ENCODE measurements at places on chromosomes 13 and 19. TPM values are rescaled to one million over a fixed set of nuclear protein-coding genes. Genes with fewer than 3 reads are reported as not detected.

Gene ELAVL3
- total RNA-seq = 0.09 TPM

Gene FFAR2
- total RNA-seq = not detected

Gene PCDH17
- total RNA-seq = not detected

Gene ZNF530
- 4.9 TPM for total RNA-seq

Gene PRTN3
- 0.23 TPM for total RNA-seq

Gene ADGRE3
- not detected for total RNA-seq

Gene SLC25A30
- 9.2 TPM for total RNA-seq

Gene SERPINE3
- not detected for total RNA-seq

Gene CCDC194
- not detected for total RNA-seq

Gene PLIN5
- 0.28 TPM for total RNA-seq

Gene CBY2
- not detected for total RNA-seq

Gene GPR18
- not detected for total RNA-seq

Gene KLK12
- not detected for total RNA-seq

Gene CEP89
- 50.8 TPM for total RNA-seq

Gene CALR3
- total RNA-seq = not detected

Gene KLK2
- not detected for total RNA-seq

All from A549 treated with Mapracorat at 1 μM for 4 hours (cell line).